ENCODE measurements at places on chromosomes 6 and 20.

GRCh38 chr20:8476021-8476420, 344.0 kb downstream of the PLCB1 start:
- no peak for DNase-seq

- no peak for DNase-seq
These were observed 27.9 kb downstream of the BLTP3A start for GRCh38 chr6:34819571-34820480.

DNA sequence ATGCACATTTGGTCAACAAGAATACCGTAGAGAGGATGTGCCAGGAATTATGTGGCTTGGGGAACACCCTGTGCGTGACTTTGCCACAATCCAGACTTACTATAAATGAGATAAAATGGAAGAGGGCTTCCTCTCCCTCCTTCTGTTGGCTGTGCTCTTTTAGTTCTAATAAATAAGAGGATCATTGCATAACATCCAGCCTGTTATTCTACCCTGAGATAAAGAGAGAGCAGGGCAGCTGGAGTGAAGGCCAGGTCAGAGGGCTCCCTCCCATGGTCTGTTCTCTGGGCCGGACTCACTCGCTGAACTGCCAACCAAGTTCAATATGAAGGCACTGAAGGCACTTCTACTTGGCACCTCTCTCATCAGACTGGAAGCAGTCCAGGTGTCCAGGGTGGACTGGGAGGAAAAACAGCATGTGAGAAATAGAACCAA, 91.7 kb downstream of the MTFR2 start:
- DNase-seq: no peak

DNA sequence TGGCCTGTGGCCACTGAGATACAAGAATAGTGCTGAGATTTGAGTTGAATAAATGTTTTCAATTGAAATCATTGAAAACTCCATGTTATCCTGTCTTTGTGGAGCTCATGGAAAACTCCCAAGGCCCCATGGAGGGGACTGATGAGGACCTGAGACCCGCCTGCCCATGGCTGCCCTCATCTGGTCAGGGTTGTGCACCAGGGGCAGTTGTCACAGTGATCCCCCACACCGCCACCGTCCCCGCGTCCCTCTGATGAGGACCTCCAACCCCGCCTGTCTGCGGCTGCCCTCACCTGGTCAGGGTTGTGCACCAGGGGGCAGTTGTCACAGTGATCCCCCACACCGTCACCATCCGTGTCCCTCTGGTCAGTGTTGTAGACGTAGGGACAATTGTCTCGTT, 27.8 kb downstream of the THBS2 start:
- DNase-seq: no peak

DNA sequence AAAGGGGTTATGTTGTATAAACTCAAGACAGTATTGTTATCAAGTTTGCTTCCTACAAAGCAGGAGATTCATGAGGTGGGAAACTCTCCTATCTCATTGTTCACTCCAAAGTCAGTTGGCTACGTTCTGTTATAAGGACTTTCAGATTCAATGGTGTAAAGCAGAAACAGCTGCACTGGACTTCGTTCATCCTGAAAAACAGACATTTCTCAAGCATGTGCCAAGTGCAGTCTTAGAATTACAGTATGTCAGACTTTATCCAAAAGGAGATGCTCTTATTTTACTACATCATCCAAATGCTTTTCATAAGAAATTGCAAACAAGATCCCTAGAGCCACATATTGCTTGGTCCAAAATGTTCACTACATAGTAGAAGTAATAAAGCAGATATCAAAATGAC, 14.9 kb downstream of the COL21A1 start:
- no peak for DNase-seq

GRCh38 chr6:169232507-169232931, 21.1 kb downstream of the THBS2 start:
- DNase-seq: no peak

DNA sequence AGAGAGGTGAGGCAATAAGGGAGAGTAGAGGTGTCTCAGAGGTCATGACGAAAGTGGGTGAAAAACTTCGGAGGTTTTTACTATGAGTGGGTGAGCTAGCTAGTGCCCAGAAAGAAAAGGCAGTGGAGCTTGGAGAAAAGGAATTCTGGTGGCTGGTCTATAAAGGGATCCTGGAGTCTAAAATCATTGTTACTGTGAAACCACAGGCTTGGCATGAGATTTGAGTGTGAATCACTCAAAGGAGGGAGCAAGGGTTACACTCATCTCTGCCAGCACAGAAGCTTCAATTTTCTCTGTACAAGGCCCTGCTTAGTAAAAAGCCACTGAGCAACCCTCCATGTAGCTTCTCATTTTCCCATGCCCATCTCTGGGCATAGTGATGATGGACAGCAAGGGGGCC, 47.5 kb downstream of the CD83 start:
- no peak for DNase-seq

- no peak for DNase-seq
These were observed 24.4 kb downstream of the FOXQ1 start for GRCh38 chr6:1336246-1336843.

- DNase-seq: no peak
These were observed 80.8 kb downstream of the RCAN2 start for GRCh38 chr6:46410334-46410953.

GRCh38 chr6:109397020-109397419, 14.8 kb upstream of the CD164 start:
- no peak for DNase-seq

DNA sequence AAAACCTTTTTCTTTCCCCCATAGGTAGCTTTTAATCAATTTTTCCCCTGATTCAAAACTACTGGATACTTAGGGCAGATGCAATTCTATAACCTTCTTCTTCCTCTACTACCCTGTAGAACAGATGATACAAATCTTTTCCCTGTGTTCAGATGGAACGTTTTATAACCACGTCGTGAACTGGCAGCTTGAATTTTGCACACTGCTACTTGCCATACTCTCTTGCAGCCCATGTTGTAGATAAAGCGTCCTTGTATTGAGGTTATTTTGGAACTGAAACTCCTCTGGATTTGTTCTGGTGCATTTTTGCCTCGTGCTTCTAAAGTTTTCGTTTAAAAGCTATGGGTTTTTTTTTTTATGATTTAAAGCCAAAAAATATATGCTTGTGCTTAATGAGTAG, 440.2 kb downstream of the RFPL4B start:
- DNase-seq: no peak

GRCh38 chr20:50237349-50237748, 46.7 kb downstream of the CEBPB start:
- no peak for DNase-seq

DNA sequence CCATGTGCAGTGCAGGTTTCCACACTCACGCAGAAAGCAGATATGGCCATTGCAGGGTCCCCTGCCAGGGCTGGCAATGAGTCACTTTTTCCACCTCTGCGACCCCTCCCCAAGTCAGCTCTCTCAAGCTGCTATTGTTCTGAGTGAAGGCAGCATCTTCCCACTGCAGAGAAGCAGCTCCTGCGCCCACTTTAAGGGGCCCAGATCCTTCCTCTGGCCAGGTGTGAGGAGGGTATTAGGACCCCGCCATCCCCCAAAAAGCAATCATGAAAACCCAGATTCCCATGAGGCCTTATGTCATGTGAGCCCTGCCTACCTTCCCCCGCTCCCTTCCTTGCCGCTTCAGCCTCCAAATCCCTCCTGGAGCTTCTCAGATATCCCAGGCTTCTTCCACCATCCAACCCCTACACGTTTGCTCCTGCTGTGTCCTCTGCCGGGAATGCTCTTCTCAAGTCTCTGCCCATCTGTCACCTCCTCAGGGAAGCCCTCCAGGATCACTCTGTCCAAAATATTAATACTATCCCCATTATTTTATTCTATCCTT, 220.3 kb downstream of the NFATC2 start:
- no peak for DNase-seq

DNA sequence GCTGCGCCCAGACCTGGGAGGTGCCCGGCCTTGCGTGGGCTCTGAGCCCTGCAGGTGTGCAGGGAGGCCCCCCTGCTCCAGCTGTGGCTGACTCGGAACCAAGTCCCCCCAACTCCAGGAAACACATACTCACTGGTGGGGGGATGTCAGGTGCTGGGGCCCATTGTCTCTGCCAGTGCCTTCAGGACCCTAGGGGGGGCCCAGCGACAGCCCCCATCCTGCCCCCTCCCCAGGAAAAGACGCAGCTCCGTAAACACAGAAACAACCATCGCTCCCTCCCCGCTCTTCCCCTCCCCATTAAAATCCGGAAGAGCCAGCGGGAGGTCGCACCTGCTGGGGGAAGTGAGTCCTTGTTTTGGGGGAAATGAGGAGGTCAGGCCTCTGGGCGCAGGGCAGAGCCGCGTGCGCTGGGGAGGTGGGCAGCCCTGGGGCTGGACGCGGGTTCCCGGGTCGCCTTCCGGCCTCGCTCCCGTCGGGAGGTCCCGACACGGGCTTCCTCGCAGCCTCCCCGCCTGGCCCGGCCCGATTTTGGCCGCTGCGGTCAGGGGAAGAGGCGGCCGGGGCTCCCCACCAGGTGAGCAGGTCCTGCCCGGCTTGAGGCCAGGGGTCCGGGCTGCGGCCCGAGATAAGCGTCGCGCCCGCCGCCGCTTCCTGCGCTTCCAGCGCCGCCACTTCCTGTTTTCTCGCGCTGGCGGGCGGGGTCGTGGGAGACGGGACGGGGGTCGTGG, 6.2 kb downstream of the C20orf204 start:
- DNase-seq: no peak

DNA sequence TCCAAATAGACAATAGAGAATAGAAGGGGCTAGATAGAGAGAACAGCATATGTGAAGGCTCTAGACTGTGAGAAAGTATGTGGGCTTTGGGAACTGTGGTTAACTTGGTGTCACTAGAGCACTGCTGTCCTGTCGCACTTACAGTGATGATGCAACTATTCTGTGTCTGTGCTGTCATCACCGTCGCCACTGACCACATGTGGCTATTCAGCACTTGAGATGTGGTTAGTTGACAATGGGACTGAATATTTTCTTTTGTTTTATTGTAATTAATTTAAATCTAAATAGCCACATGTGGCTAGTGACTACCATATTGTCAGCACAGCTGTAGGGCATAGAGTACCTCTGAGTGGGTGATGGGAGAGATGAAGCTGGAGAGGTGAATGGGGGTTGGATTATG, 39.0 kb upstream of the IFNGR1 start:
- peak; percentile 79 for DNase-seq

- DNase-seq: no peak
These were observed 50.2 kb downstream of the GFRA4 start for GRCh38 chr20:3612795-3613572.

DNA sequence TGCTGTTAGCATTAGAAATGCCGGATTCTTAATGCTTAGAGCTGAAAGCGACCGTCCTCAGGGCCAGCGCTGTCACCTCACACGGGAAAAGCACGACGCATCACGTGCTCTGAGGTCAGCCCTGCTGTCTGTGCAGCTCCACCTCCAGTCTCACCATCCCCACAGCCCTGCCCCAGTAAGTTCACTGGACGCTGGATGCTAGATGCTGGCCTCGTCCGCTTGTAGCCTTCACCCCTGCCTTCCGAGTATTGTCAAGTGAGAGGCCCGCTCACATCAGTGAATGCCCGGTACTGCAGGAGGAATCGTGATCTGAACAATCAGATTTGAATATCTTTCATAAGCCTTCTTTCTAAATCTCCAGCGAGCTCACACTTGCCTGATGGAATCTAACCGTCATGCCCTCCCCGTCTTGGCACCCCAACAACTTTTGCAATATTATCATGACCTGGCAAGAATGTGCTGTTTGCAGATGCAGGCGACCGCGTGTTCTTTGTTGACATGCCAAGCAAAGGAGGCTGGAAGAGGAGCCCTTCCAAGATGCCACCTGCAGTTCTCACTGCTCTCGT, 64.9 kb downstream of the DLL1 start:
- DNase-seq: no peak
